ENCODE measurements at places on chromosomes 4 and X.

DNA sequence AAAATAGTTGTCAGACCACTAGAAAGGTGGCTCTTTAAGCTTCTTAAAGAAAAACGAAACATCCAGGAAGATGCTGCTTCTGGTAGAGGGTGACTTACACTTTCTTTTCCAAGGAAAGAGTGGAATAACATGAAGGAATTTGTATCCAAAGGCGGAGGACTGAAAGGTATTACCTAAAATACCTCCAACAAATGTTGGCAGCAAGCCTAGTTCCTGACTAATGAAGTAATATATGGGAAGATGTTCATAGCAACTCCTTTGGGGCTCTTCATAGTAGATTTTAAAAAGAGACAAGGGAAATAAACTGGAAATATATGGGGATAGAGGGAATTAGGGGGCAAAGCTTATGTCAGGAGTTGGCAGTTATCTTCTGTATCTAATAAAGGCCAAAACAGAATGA is 116.2 kb downstream of the AASDH start:
- no peaks in the 10 kb centered on the region for H3K36me3 ChIP-seq
- no peak overlapping the region for H3K4me3 ChIP-seq
- H3K4me1 ChIP-seq = no peaks in the 10 kb centered on the region

GRCh38 chr4:141241986-141242385 is 21.3 kb downstream of the ZNF330 start:
- no peaks in the 10 kb centered on the region for H3K36me3 ChIP-seq
- no peak overlapping the region for H3K4me3 ChIP-seq
- no peak overlapping the region for H3K27ac ChIP-seq
- no peak for DNase-seq
- no peaks in the 10 kb centered on the region for H3K27me3 ChIP-seq

DNA sequence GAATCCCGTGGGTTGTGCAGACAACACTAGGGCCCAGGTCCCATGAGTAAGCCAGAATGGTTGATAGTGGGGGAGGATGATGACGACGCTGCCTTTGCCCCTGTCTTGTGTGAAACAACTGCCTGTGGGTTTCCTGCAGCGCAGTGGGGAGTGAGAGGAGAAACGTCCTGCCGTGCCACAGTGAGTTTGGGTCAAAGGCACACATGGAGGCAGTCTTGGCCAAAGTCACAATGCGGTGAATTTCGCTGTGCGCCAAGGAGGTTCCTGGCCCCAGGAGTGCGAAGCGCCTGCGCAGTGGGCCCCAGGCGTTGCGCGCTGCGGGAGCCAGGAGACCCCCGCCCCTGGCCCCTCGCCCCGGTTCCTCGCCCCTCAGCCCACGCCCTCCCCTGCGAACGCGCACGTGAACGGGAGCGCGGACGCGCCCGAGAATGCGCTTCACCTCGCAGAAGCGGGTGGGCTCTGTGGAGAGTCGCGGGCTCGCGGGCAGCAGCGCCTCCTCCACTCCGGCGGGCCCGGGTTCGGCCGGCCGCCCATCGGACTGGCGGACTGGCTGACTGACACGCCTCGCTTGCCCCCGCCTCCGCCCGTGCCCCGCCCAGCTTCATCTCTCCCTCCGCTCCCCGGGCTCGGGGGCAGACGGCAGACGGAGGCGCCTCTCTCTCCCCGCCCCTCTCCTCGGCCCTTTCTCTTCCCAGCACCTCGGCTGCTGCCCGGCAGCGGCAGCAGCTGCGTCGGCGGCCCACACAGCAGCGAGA is at the start of gene NUDT10:
NUDT10 (plus strand) TSS at position 635 of the 755 bp plus-strand sequence. CDS start 144 bp downstream, outside the sequence.
- H3K4me3 ChIP-seq = peak within 1 kb of the TSS; percentile 54
- H3K4me1 ChIP-seq = no peaks in the 10 kb centered on the region
- peak; percentile 28 for DNase-seq
- H3K27ac ChIP-seq = no peak within 1 kb of the TSS

GRCh38 chrX:125765347-125765746 is 400.7 kb downstream of the DCAF12L2 start:
- no peak overlapping the region for H3K27ac ChIP-seq
- no peak overlapping the region for H3K4me3 ChIP-seq
- no peaks in the 10 kb centered on the region for H3K36me3 ChIP-seq
- H3K4me1 ChIP-seq = no peaks in the 10 kb centered on the region

DNA sequence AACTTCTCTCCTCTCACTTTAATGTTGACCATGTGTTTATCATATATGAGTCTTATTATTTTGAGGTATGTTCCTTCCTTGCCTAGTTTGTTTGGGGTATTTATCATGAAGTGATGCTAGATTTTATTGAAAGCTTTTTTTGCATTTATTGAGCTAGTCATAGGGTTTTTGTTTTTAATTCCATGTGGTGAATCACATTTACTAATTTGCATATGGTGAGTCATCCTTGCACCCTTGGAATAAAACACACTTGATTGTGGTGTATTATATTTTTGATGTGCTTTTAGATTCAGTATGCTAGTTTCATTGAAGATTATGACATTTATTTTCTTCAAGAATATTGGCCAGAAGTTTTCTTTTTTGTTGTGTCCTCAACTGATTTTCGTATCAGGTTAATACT is 464.6 kb downstream of the PCDH18 start:
- no peak overlapping the region for H3K4me3 ChIP-seq
- H3K27ac ChIP-seq = no peak overlapping the region
- H3K27me3 ChIP-seq = no peaks in the 10 kb centered on the region
- H3K36me3 ChIP-seq = no peaks in the 10 kb centered on the region
- DNase-seq = no peak
- no peaks in the 10 kb centered on the region for H3K4me1 ChIP-seq

- DNase-seq = peak; percentile 71
- peak overlapping the region; percentile 68 for H3K27ac ChIP-seq
- H3K27me3 ChIP-seq = no peaks in the 10 kb centered on the region
- peaks cover 29% of the 10 kb centered on the region for H3K4me1 ChIP-seq
These were observed 1.1 kb downstream of the FBXW7 start for GRCh38 chr4:152534541-152535359.

DNA sequence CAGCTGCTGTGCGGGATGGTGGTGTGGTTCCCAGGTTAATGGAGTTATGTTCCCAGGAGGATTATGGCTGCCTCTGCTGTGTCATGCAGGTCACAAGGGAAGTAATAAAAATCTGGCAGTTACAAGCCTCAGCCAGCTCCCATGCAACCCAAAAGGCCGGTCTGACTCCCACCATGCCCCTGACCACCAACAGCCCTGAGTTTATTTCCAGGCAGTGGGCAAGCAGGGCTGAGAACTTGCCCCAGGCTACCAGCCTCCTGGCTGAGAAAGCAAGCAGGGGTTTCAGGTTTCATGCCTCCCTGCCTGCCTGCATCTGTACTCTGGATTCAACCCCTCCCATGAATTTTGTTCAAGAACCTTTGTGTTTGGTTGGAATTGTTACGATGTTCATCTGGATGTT is 732.7 kb upstream of the POU3F4 start:
- H3K27ac ChIP-seq = no peak overlapping the region
- no peaks in the 10 kb centered on the region for H3K36me3 ChIP-seq
- H3K4me1 ChIP-seq = no peaks in the 10 kb centered on the region
- no peak for DNase-seq

- H3K27ac ChIP-seq = peak overlapping the region; percentile 98
- peaks cover 91% of the 10 kb centered on the region for H3K4me1 ChIP-seq
- H3K4me3 ChIP-seq = peak overlapping the region; percentile 8
- no peaks in the 10 kb centered on the region for H3K27me3 ChIP-seq
- peak; percentile 44 for DNase-seq
These were observed 41.1 kb upstream of the FAM9C start for GRCh38 chrX:13085526-13085925.

DNA sequence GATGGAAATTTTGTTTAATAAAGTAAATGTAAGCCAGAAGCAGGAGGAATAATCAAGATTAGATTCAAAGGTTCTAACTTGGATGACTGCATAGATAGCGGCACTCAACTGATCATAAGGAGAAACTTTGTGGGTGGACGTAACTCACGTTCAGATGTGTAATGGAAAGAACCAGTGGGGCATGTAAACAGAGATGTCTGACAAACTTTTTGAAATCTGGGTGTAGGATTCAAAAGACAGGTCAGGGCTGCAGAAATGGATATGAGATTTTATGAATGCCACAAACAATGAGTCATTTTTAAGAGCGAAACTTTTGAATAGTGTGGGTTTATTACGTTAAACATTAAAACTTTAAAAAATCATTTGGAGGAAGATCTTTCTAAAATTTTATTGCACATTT is 375.6 kb downstream of the GBA3 start:
- H3K27me3 ChIP-seq = no peaks in the 10 kb centered on the region
- no peak overlapping the region for H3K27ac ChIP-seq
- no peak for DNase-seq
- no peaks in the 10 kb centered on the region for H3K4me1 ChIP-seq

DNA sequence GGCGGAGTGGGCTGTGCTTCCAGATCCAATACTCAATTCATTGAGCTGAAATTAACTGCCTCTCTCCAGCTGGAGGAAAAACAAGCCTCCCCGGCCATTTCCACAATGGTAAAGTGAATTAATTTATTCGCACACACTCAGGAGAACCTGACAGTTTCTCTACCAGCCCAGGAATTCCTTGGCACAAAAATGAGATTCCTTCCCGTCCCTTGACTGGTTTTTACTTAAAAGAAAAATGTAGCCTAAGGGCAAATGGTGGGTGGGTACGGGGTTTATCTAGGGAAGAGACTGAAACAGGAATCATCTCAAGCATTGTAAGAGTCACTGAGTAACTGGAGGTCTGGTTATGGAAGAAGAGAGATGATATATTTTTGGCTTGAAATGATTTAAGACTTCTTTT is 102.7 kb downstream of the VCX3A start:
- H3K27ac ChIP-seq = no peak overlapping the region
- H3K27me3 ChIP-seq = no peaks in the 10 kb centered on the region
- no peak for DNase-seq
- no peaks in the 10 kb centered on the region for H3K4me1 ChIP-seq

DNA sequence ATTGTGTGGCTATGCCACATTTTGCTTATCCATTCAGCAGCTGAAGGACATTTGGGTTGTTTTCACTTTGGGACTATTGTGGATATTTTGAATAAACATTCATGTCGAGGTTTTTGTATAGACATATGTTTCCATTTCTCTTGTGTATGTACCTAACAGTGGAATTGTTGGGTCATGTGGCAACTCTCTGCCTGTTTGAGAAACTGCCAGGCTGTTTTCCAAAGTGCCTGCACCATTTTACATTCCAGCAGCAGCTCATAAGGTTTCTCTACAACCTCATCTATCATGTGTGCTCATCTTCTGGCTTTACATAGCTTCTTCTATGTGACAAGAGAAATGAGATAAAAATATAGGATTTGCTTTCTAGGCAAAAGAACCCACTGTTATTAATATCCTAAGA is 29.5 kb upstream of the TSPAN5 start:
- no peak overlapping the region for H3K4me3 ChIP-seq
- H3K27ac ChIP-seq = no peak overlapping the region
- DNase-seq = no peak
- no peaks in the 10 kb centered on the region for H3K27me3 ChIP-seq
- H3K36me3 ChIP-seq = no peaks in the 10 kb centered on the region

DNA sequence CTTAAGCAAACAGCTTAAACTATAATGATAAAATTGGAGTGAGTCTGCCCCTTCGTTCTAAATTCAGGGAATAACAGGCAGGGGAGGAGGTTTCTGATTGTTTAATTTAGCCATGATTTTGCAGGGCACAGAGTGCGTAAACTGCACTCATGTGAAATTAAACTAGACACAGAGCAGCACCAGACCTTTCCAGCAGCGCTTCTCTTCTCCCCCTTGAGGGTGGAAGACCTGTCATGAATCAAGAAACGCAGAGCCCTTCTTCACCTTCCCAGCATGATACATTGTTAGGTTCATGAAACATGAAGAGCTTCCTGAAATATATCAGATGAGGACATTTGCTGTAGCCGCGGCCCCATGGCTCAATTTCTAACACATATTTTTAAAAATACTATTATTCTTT is 63.1 kb downstream of the FAM114A1 start:
- no peak for DNase-seq
- H3K27ac ChIP-seq = no peak overlapping the region
- no peaks in the 10 kb centered on the region for H3K27me3 ChIP-seq
- H3K4me1 ChIP-seq = no peaks in the 10 kb centered on the region
- no peak overlapping the region for H3K4me3 ChIP-seq

DNA sequence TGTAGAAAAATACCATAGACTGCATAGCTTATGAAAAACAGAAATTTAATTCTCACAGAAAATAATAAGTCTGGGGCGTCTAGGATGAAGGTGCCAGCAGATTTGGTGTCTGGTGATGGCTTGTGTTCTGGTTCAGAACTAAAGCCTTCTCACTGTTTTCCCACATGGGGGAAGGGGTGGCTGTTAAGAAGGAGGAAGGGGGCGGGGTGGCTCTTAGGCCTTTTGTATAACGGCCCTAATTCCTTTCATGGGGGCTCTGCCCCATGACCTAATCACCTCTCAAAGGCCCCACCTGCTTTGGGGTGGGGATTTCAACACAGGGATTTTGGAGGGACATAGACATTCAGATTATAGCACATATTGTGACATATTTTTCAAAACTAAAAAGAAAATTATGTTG is 173.2 kb upstream of the TECRL start:
- no peaks in the 10 kb centered on the region for H3K36me3 ChIP-seq
- no peak overlapping the region for H3K27ac ChIP-seq
- DNase-seq = no peak
- H3K4me1 ChIP-seq = no peaks in the 10 kb centered on the region
- H3K27me3 ChIP-seq = no peaks in the 10 kb centered on the region

All from B cell (primary cell).